ENCODE measurements at places on chromosomes 12 and 14. TPM values are rescaled to one million over a fixed set of nuclear protein-coding genes. Genes with fewer than 3 reads are reported as not detected.

FGD4 gene
- 20.6 TPM for total RNA-seq

KRT80 gene
- 38.9 TPM for total RNA-seq

FSCB gene
- not detected for total RNA-seq

CELA1 gene
- not detected for total RNA-seq

FOXM1 gene
- 90.9 TPM for total RNA-seq

C1QL4 gene
- total RNA-seq = 8.0 TPM

SLC15A4 gene
- total RNA-seq = 24.1 TPM

EFS gene
- total RNA-seq = not detected

REP15 gene
- 0.30 TPM for total RNA-seq

NT5DC3 gene
- 25.1 TPM for total RNA-seq

LIN7A gene
- total RNA-seq = 0.35 TPM

MYO1H gene
- total RNA-seq = not detected

All from A549 treated with AZD2906 at 1 μM for 4 hours (cell line).